ENCODE measurements at places on chromosomes 3 and 15.
A peak's percentile ranks its signal among the peaks of the same experiment; 100 is the strongest.

- DNase-seq = no peak
These were observed 210.8 kb upstream of the ROPN1 start for GRCh38 chr3:124202754-124203153.

DNA sequence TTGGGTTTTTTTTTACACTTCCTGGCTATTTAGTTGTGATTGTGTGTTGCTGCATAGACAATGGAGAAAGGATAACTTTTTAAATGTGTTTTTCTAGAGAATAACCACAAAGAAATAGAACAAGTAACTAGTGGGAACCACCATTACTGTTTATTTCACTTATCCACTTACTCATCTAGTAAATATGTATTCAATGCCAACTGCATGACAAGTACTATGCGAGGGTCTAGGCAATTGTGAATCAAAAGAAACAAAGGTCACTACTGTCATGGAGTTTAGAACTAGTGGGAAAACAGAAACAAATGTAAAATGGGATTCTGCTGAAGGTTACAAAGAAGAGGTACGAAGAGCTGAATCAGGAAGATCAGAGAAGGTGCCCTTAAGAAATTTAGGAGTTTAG, 600.9 kb upstream of the ROBO2 start:
- DNase-seq = no peak

DNA sequence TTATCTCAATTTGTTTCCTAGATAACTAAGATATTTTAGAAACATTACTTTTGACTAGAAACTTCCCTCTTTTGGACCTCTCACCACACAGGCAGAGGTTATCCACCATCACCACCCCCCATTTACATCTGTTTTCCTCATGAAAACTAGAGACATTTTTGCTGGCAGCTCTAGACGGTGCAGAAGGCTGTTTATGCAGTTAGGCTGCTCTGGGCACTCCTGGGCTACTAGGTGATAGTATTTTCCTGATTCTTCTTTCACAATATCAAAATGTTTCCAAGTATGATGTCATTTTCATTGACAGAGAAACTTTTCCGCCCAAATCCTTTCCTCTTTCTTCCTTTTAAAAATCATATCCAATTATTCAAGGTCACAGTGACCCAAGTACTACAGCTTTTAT, 67.1 kb downstream of the PLOD2 start:
- DNase-seq = no peak

DNA sequence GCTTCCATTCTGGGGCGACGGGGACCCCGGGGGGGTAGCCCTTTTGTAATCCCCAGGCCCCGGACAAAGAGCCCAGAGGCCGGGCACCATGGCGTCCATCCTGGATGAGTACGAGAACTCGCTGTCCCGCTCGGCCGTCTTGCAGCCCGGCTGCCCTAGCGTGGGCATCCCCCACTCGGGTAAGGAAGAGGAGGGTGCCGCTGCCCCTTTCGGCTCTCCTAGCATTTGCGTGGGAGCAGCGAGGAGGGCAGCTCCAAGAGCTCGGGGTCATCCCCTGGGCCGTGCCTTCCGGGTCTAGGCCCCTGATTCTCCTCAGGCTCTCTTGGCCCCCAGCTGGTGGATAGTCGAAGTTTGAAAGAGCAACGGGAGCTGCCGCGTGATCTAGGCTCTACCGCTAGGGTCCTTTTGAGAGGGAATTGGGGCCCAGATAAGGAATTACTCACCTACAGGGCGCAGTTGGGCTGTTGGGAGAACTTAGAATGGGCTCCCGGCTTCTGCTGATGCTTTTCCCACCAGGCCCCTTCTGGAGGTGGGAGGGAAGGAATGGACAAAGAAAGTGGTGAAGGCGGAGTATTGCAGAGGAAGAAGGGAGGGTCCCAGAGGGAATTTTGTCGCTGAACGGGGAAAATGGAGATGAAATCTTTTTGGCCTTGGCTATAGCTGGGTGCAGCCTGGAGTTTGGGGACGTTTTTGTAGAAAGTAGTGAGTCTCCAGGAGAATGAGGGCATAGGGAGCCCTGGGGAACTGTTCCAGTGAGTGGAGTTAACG, 615 bp downstream of the VPS18 start:
- DNase-seq = peak; percentile 31

DNA sequence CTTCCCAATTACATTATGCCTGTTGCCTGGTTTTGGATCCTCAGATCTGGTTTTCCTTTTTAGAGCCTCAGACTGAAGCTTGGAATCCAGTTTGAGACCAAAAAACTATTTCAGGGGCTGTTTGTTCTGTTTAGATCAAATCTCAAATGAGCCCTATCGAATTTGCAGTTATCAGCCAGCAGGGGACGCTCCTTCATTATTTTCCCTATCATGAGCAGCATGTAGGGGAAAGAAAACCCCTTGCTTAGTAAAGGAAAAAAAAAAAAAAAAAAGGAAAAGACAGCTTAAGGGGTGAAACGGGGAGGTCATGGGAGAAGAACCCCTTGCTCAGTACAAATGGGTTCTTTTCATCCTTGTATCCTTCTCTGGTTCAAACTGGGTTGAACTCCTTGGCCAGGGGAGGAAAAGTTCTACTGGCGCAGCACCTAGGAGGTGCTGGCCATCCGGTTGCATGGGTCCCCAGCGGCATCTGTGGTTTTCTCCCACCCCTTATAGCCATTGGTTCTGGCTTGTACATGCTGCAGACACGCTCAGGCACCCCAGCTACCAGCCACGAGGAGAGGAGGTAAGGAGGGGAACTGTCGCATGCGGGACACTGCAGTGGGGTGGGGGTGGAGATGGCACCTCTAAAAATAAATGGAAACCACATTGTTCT, 1375.1 kb upstream of the ALCAM start:
- no peak for DNase-seq

DNA sequence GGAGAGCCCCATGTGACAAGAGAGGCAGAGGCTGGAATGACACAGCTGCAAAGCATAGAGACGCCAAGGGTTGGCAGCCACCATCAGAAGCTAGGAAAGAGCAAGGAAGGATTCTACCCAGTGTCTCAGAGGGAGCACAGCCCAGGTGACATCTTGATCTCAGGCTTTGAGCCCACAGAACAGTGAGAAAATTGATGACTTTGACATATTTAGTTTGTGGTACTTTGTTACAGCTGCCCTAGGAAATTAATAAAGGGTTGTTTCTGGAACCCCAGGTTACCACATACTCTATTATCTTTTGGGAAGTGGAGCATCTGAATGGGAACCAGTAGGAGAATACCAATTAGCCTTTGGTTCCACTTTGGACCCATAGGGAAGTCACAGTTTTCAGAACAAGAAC, 231.7 kb downstream of the ZNF621 start:
- DNase-seq = no peak

- no peak for DNase-seq
These were observed 221.8 kb downstream of the THRB start for GRCh38 chr3:24272875-24273274.

GRCh38 chr3:153503873-153504272, 341.8 kb downstream of the RAP2B start:
- DNase-seq = no peak

- no peak for DNase-seq
These were observed 50.1 kb downstream of the KBTBD8 start for GRCh38 chr3:67048067-67048714.

GRCh38 chr15:59691194-59691805, 2.2 kb upstream of the BNIP2 start:
- DNase-seq = peak; percentile 5
